Small intestine (tissue), 16 donors: ENCODE measurements at places on chromosomes 5 and 9. TPM values are rescaled to one million over a fixed set of nuclear protein-coding genes. Genes with fewer than 3 reads are reported as not detected.

The MSX2 gene
- polyA plus RNA-seq, result not detected

DNA sequence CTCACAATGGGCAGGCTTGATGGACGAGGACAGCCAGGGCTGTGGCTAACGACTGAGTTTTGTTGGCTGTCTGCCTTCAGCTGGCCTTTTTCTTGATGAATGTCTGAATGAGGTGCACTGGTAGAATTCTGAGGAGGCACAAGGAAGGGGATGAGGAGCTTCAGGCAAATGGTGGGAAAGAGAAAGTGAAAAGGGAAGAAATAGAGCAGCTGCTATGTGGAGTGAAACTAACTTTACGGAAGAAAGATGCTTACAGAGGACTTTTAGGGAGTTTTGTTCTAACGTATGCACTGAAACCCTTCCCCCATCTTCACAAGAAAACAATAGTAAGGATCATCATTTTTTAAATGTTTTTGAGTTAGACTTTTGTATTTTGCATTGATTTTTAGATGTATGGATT lies 45.3 kb downstream of the OR2K2 start:
- H3K4me1 ChIP-seq, result no peaks in the 10 kb centered on the region
- no peak overlapping the region for H3K4me3 ChIP-seq
- peak overlapping the region; percentile 15 for H3K27ac ChIP-seq
- no peak for DNase-seq
- H3K27me3 ChIP-seq, result no peaks in the 10 kb centered on the region

DNA sequence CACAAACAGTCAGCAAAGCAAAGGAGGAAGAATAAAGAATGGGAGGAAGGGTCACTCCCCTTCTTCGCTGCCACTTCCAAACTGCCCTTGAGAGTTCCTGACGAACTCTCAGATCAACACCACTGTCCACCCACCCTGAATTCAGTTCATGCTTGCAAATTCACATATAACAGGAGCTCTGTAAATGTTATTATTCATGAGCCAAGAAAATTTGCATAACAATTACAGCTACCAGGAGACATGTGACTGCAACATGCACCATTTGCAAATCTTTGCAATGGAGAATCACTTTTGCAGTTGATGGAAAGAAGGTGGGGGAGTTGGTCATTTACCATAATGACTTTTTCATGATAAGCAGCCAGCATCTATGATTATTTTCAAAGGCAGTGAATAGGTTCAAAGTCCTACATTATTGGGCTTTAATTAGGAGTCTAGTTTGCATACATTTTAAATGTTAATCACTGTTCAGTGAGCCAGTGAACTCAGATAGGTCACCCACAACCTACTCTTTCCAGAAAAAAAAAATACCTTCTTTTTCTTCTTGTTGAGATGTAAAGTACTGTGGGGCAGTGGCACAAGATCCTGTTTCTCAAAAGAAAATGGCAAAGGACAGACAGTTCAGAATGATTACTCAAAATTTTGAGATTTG lies 149.7 kb downstream of the CAAP1 start:
- no peaks in the 10 kb centered on the region for H3K27me3 ChIP-seq
- H3K27ac ChIP-seq, result no peak overlapping the region
- H3K36me3 ChIP-seq, result no peaks in the 10 kb centered on the region
- DNase-seq, result peak; percentile 49
- no peak overlapping the region for H3K4me3 ChIP-seq
- H3K4me1 ChIP-seq, result peaks cover 4% of the 10 kb centered on the region

DNA sequence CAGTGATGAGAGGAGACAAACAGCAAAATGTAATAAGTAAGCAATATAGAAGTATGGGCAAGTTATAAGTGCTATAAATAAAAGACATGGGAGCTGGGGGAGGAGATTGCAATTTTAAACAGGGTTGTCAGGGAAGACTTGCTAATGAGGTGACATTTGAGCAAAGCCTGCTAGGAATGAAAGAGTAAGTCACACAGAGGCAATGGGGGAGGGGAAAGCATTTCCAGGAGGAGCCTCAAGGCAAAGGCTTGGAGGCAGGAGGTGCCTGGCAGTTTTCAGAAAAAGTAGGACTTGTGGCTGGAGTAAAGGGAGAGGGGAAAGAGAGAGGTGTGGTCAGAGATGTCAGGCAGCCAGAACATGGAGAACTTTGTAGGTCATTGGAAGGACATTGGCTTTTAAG lies 124.4 kb upstream of the NMUR2 start:
- H3K4me3 ChIP-seq, result no peak overlapping the region
- H3K36me3 ChIP-seq, result no peaks in the 10 kb centered on the region
- no peak overlapping the region for H3K27ac ChIP-seq
- H3K27me3 ChIP-seq, result no peaks in the 10 kb centered on the region
- no peaks in the 10 kb centered on the region for H3K4me1 ChIP-seq
- DNase-seq, result no peak

GRCh38 chr9:27539479-27540441 lies 10.1 kb upstream of the MOB3B start:
- H3K27ac ChIP-seq, result peak overlapping the region; percentile 84
- peaks cover 28% of the 10 kb centered on the region for H3K4me1 ChIP-seq
- H3K4me3 ChIP-seq, result no peak overlapping the region
- no peaks in the 10 kb centered on the region for H3K27me3 ChIP-seq
- H3K36me3 ChIP-seq, result no peaks in the 10 kb centered on the region
- DNase-seq, result no peak

DNA sequence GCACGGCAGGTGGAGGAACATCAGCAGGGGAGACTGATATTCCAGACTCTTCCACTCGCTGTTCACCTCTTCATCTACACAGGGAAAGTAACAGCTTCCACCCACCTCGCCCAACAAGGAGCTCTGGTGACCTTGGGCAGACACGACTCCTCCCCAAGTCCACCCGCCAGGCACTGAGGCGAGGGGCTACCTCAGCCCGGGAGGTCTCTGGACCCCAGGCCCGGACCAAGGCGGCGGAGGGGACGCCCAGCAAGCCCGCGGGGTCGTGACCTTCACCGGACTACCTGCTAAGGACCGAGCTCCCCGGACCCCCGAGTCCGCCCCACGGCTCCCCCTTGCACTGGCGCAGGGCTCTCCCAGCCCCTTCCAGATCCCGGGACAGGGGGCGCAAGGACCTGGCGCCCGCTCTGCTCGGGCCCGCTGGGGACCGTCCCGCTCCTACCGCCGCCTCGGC lies 70.2 kb upstream of the LPCAT1 start:
- no peaks in the 10 kb centered on the region for H3K4me1 ChIP-seq
- no peaks in the 10 kb centered on the region for H3K36me3 ChIP-seq
- DNase-seq, result peak; percentile 51
- no peak overlapping the region for H3K27ac ChIP-seq
- no peaks in the 10 kb centered on the region for H3K27me3 ChIP-seq
- peak overlapping the region; percentile 36 for H3K4me3 ChIP-seq

GRCh38 chr9:6441269-6441668 lies 28.3 kb downstream of the UHRF2 start:
- H3K36me3 ChIP-seq, result peaks cover 2% of the 10 kb centered on the region
- H3K27me3 ChIP-seq, result no peaks in the 10 kb centered on the region
- H3K27ac ChIP-seq, result no peak overlapping the region
- DNase-seq, result no peak
